ENCODE measurements at places on chromosomes 12 and 14.

DNA sequence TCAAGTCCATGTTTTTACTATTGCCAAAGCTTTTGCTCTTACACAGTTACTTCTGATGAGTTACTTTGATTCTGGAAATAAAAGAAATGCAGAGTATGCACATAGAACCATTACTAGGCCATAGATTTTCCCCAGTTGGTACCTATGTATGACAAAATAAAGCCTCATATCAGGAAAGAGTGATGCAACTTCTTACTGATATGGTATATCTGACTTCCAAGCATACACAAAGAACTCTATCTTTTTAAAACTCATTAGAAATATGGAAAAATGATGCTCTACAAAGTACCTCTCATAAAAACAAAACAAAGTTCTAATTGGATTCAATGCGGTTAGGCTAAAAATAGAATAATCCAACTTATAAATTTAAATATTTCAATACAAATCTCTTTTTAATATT lies 92.1 kb downstream of the STXBP6 start:
- DNase-seq, result no peak

DNA sequence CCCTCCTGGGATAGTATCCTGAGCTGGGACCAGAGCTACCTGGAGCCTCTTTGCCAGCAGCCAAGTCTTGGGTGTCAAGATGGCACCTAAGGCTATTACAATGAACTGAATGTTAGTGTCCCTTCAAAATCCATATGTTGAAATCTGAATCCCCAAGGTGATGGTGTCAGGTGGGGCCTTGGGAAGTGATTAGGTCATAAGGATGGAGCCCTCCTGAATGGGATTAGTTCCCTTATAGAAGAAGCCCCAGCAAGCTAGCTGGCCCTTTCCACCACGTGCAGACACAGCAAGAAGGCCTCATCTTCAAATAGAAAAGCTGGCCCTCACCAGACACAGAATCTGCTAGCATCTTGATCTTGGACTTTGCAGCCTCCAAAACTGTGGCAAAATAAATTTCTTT lies 12.4 kb downstream of the NFKBIA start:
- no peak for DNase-seq

DNA sequence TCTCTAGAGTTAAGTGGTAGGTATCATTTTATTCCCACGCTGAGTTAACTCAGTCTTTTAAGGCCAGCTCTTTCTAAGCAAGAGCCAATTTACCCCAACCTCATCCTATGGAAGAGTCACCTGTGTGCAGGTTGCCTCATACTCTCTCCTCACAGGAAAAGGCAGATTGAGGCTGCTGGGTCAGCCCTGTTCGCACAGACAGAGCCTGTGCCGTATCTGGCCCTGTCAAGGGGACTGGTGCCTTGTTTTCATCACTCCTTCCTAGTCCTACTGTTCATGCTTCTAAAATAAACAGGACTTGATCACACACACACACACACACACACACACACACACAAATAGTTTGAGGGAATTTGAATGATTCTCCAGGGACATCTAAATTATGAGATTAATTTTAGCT lies 285.0 kb downstream of the SLC6A15 start:
- no peak for DNase-seq

DNA sequence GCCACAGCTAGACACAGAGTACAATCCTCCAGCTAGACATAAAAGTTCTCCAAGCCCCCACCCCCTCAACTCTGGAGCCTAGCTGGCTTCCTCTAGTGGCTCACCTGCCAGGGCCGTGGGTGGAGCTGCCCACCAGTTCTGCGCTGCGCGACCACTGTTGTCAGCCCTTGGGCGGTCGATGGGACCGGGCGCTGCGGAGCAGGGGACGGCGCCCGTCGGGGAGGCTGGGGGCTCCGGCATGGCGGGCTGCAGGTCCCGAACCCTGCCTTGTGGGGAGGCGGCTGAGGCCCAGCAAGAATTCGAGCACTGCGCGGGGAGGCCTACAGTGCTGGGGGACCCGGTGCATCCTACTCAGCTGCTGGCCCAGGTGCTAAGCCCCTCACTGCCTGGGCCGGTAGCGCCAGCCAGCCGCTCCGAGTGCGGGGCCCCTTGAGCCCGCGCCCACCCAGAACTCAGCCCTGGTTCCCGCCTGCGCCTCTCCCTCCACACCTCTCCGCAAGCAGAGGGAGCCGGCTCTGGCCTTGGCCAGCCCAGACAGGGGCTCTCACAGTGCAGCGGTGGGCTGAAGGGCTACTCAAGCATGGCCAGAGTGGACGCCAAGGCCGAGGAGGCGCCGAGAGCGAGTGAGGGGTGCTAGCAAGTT lies 51.0 kb downstream of the RTN1 start:
- no peak for DNase-seq

DNA sequence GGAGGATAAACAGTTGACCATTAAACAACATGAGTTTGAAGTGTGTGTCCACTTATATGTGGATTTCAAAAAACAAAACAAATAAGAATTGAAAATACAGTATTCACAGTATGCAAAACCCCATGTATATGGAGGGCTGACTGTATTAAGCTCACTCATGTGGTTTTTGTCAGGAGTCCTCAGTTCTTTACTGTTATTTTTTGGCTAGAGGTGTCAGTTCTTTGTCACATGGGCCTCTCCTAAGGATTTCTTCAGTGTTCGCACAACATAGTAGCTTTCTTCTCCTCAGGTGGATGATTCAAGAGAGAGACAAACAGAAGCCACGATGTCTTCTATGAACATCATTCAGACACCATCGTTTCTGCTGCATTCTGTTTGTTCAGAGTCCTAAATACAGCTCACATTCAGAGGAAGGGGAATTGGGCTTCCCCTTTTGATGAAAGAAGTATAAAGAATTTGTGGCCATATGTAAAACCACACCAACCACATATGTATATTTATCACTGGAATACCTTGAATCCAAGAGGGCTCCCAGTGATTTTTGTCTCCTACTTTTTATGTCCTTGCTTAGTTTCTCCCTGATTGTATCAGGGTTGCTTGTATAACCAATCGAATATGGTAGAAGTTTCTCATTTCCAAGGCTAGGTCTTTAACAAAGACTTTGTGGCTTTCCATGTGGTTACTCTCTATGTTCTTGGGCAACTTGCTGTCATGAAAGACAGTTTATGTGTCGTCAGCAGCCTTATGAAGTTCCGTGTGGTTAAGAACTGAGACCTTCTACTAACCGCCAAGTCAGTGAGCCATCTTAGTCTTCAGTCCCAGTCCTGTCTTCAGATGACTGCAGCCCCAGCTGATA lies 18.9 kb downstream of the MNAT1 start:
- no peak for DNase-seq

- DNase-seq, result no peak
These were observed 29.1 kb upstream of the GPR132 start for GRCh38 chr14:105094193-105094907.

- no peak for DNase-seq
These were observed 7.3 kb downstream of the GPR68 start for GRCh38 chr14:91237219-91237618.

- no peak for DNase-seq
These were observed 78.0 kb upstream of the MDM1 start for GRCh38 chr12:68410018-68410660.

GRCh38 chr12:89033062-89033461 lies 319.2 kb downstream of the DUSP6 start:
- no peak for DNase-seq

GRCh38 chr12:46660276-46660675 lies 165.5 kb downstream of the SLC38A4 start:
- DNase-seq, result no peak

Data from NCI-H2171 (cell line).